Stimulated activated memory B cell treated with anti-CD40 and anti-IgM and Interleukin-4, amounts not matched to agents 10 μg/mL and 1 μg/mL and 100 μg/mL, for 72 hours (primary cell): ENCODE measurements at places on chromosomes 6 and 20.

- no peak for ATAC-seq
Observed at GRCh38 chr6:43749461-43749860, 20.6 kb upstream of the VEGFA start.

GRCh38 chr6:166826264-166826663 lies 130.1 kb downstream of the RNASET2 start:
- ATAC-seq: no peak

DNA sequence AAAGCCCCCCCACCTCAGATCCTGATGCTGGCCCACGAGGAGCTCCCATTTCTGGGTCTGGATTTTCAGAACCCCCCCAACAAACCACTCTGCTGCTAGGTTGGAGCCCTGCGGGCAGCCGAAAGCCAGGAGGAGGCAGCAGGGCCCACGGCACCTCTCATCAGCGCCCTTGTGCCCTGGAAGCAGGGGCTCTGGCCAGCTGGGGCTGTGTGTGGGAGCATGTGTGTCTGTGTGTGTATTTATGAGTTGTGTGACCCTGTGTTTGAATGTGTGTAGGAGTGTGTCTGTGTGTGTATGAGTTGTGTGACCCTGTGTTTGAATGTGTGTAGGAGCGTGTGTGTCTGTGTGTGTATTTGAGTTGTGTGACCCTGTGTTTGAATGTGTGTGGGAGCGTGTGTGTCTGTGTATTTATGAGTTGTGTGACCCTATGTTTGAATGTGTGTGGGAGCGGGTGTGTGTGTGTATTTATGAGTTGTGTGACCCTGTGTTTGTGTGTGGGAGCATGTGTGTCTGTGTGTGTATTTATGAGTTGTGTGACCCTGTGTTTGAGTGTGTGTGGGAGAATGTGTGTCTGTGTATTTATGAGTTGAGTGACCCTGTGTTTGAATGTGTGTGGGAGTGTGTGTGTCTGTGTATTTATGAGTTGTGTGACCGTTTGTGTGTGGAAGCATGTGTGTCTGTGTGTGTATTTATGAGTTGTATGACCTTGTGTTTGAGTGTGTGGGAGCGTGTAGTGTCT lies 18.9 kb downstream of the SLC17A9 start:
- no peak for ATAC-seq

DNA sequence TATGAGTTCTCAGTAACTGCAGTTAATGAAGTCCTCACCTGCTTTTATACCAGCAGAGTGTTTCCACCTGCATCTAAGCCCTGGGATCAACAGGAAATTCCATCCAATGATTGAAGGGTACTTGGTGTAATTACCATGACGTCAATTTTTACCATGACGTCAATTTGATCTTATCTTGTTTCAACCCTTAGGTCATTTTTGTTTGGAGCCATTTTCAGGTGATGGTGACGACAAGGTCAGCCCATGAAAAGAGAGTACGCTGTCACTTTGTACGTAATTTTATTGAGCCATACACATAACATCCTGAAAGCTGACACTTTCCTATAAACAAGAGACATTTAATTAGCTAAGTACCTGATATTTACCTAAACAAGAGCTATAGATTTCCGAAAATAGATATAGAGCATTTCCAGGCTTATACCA lies at the start of gene CGA:
TSS of gene CGA (minus strand) at position 20 of the 423 bp plus-strand sequence. CDS start 6,906 bp downstream, outside the sequence.
- no peak for ATAC-seq

DNA sequence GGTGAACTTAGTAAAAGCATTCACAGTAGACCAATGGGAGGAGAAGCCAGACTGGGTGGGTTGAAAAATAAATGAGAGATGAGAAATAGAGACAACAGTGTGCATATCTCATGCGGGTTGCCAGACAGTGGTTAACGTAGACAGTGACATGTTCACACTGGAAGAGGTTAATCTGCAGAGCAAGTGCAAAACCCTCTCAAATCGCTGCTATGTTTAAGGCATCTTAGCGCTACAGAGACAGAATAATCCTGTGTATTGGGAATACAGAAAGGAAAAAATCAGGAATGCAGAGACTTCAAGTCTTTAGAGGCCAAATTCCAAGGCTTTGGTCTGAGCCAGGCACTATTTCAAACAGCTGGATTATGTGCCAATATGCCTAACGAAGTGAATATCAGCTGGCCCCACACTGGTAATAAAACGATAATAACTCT lies 107.1 kb downstream of the TSHZ2 start:
- ATAC-seq: no peak

DNA sequence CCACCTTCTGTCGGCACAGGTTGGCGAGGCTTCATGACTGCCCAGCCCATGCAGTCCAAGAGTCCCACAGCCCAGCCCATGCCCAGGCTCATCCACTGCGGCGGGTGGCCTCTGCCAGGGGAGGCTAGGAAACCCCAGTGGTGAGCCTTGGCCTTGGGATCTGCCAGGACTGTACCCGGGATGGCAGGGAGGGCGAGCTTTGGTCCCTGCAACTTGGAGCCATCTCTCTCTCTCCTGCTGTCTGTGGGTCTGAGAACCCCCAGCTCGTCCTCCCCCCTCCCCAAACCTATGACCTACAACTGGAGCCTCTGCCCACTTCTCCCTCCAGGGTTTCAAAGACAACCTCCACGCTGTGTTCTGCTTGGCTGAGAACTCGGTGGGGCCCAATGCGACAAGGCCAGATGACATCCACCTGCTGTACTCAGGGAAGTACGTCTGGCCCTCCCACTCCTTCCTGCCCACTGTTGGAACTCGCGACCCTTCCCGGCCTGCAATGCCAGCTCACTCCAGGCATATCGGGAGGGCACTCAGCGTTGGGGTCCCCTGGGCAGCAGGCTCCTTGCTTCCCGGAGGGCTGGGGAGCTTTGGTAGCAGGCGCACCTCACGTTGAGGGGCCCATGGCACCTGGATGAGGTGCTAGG lies 19.7 kb downstream of the NPEPL1 start:
- ATAC-seq: no peak

- peak; percentile 75 for ATAC-seq
Observed at GRCh38 chr6:11317885-11318771, 85.7 kb upstream of the NEDD9 start.

GRCh38 chr6:168994956-168995355 lies 258.7 kb downstream of the THBS2 start:
- no peak for ATAC-seq

DNA sequence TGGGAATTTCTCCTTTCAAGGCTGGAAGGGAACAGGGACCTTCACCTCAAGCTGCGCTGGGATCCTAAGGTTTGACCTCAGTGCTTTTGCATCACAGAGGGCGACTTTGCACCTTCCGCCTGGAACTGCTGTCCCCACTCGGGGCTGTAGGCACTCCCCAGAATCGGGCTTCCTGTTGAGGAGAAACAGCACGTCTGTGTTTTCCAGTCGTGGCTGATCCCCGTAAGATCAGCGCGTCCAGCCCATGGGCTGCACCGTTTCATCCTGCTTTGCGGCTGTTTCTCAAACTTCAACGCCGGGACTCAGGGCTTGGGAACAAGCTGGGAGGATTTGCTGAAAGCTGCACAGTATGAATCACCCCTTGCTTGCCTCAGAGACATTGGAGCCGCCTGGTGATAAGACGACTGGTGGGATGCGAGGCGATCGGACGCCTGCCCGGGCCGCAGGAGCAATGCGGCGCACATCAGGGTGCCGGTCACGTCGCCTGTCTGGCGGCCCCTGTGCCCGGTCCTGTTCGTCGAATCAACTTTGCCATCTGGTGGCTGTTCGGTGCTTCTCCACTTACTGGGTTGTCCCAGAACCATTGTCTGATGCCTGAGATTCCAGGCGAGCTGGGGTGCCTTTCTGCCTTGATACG lies 53.6 kb upstream of the FRMD1 start:
- ATAC-seq: no peak

DNA sequence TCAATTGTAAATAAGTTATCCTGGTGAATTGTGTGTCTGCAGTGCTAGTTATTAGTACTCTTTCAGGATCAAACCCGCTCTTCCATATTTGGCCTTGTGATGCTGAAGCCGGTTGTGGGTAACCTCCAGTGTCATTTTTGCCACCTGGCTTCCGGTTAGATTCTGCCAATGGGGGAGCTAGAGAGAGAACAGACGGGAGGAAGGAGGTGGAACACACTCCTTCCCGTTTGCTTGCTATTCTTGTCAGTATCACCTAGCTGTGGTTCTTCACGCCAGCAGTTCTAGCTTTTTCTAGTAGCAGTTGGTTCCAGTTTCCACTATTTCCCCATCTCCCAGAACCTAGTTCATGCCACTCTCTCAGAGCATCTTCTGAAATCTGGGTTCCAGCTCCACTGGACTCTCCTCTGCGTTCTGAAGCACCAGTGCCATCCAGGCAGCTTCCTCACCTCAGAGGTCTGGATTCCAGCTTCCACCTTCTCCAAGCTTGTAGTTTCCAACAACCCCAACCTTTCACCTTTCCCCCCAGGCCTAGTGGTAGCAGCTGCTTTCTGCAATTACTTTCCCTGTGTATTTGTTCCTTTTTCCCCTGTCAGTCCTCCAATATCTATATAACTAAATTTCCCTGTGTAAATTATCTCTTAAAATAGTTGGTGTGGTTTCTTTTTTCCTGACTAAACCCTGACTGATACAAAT lies 46.9 kb upstream of the LOC128125822 start:
- ATAC-seq: no peak

DNA sequence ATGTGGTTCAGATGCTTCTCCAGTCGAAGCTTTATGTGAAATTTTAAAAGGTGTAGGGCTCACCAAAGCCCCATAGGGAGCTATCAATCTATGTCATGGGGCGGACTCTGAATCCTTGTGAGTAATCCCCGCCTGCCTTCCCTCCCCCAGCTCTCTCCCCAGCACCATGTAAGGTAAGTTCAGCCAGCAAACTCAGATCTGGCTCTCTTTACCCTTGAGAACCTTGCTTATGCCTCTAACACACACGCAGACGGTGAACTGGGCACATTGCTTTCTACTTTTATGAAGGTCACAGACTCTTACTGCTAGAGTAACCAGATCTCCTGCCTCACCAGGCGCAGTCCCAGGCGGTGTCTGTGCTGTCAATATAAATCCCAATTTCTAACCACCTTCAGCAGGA lies 82.6 kb upstream of the CNKSR3 start:
- ATAC-seq: no peak
